NCI-H524 (cell line): ENCODE measurements at places on chromosomes 5 and 9.

DNA sequence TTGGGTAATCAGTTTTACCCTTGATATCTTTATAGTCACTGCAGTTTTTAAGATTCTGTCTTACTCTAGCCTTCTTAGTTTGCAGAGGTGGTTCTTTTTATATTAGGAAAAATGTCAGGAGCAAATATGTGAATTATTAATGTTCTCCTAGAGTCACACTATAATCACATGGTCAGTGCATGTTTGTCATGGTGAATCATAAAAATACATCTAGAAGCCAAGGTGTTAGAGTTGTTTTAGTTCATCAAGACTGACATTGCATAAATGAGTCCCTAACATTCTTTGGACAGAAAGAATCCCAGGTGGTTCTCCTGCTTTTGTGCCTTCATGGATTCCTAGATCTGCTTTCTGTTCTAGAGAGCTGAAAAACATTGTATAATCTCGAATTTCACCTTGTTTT is 22.9 kb downstream of the ATG10 start:
- no peak for DNase-seq

- no peak for DNase-seq
Measured at GRCh38 chr9:132742821-132743311, 72.6 kb downstream of the GTF3C4 start.

DNA sequence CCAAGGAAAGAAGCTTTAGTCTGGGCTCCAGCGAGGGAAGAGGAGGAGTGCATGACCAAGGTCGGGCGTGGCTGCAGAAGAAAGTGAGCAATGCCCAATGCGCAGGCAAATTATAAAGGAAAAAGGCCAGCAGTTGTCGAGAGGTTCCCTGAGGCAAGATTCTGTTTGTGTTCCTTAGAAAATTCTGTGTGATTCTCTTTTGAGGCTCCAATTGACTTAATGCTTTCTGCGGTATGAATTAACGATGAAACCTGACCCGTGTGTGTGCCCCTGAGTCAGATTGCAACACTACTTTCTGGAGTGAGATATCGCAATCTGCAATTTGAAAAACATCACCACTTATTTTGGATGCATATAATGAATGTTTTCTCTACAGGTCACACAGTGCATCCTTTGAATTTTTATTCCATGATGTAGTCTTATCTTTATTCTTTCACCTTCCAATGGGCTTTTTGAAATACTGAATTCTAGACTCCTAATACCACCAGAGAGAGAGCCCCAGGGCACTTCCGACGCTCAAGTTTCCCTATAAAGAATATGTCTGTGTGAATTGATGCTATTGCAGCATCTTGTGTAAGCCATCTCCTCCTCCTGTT is 117.9 kb upstream of the IL6ST start:
- no peak for DNase-seq

GRCh38 chr9:133051281-133051900 is 10.4 kb upstream of the CEL start:
- DNase-seq, result no peak

DNA sequence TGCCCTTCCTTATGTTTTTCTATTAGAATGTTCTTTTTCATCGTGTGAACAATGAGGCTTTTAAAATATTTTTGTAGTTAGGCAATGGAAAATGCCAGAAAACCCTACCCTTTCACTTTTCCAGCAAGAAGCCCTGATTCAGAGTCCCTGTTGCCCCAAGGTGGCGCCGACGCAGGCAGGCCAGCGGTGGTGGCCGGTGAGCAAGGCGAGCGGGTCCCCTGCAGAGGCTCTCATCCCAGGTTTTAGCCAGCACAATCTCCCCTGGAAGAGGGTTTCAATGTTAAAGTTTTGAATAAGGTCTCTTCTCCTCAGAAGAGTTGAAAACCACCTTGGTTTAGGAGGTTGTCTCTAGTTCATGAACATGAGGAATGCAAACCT is 40.8 kb upstream of the CKMT2 start:
- no peak for DNase-seq

- no peak for DNase-seq
Measured at GRCh38 chr5:160547061-160547460, 125.4 kb downstream of the PTTG1 start.

DNA sequence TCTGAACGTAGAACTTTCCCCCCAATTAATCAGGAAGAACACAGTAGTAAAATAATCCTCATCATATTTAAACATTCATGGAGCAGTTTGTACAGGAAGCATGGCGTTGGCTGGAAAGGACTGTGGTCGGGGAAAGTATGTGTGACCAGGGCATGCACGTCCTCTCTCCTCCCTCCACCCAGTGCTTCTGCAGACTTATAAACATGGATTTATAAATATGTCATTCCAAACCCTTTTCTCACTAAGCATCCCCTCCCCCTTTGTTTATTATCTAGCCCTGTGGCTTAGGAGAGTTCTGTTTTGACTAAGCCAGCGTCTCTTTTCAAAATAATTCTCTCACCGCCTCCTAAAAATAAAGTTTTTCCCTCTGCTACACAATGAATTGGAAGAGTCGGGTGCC is 70.4 kb upstream of the DAP start:
- DNase-seq, result no peak

DNA sequence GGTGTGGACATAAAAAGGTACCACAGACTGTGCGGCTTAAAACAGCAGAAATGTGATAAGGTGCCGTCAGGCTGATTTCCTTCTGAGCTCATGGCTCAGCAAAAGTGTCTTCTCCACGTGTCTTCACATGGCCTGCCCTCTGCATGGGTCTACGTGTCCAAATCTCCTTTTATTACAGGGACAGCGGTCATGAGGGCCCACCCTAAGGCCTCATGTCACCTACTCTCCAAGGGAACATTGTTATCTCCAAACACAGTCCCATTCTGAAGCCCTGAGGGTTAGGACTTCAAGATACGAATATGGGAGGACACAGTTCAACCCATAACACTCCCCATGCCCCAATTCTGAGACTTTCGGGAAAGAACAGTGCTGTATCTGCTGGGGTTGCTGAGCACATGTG is 35.2 kb downstream of the COL23A1 start:
- no peak for DNase-seq

- DNase-seq, result peak; percentile 79
Measured at GRCh38 chr9:98860871-98861293, 53.4 kb downstream of the GALNT12 start.

DNA sequence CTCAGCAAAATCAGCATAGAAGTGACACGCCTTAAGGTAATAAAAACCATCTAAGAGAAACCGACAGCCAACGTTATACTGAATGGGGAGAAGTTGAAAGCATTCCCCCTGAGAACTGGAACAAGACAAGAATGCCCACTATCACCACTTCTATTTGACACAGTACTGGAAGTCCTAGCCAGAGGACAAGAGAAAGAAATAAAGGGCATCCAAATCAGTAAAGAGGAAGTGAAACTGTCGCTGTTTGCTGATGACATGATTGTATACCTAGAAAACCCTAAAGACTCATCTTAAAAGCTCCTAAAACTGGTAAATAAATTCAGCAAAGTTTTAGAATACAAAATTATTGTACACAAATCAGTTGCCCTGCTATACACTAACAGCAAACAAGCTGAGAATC is 393.3 kb downstream of the KIF4B start:
- DNase-seq, result no peak

DNA sequence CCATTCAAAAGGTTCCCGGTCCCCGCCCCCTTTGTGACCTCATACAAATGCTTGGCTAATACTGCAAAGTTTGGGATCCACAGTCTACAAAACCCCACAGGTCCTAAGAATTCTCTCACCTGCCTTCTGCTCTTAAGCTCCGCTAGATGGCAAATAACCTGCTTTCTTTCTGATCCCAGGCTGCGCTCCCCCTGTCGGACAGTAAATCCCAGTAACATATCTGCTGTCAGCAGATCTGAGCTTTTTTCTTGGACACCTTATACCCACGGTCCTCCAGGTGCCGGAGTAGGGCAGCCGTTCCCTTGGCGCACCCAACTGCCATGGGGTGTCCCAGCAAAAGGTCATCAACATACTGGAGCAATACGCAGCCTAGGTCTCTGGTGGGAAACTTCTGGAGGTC is 39.0 kb upstream of the PPP1R26 start:
- peak; percentile 31 for DNase-seq

DNA sequence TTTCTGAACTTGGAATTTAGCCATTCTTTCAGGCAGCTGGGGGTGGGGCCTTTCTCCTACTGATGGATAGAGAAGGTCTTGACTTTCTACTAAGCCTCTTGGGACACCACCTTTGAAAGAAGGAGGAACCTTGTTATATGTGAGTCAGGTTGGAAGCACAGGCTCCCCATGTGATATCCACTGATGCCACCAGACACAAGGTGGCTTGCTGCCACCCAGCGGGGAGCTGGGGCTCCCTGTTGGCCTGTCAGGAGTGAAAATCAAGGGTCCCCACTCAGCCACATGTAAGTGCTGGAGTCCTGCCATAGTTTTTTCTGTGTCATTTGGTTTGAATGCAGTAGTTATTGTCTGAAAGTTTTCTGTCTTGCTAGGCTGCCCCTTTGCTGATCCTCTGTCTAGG is 252.4 kb upstream of the NFIL3 start:
- no peak for DNase-seq
